HFFc6 (cell line): ENCODE measurements at places on chromosomes 1 and 21.

DNA sequence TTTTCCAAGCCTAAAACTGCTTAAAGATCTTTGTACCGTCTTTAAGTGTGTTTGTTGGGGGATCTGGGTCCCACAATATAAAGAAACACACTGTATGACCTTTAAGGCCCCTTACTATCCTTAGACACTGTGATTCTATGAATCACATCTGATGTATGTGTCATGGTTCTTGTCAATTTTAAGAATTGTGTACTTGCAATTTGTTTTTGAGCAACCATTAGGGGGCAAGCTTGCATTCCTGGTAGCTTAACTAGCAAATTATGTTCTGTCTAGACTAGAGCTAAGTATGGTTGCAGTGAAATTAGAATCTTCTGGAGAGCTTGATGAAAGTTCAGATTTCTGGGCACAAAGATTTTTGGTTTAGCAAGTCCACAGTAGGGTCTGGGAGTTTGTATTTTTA is 219.5 kb downstream of the TPR start:
- peak; percentile 75 for DNase-seq

- DNase-seq: no peak
These were observed 93.5 kb downstream of the AKT3 start for GRCh38 chr1:243756529-243756928.

DNA sequence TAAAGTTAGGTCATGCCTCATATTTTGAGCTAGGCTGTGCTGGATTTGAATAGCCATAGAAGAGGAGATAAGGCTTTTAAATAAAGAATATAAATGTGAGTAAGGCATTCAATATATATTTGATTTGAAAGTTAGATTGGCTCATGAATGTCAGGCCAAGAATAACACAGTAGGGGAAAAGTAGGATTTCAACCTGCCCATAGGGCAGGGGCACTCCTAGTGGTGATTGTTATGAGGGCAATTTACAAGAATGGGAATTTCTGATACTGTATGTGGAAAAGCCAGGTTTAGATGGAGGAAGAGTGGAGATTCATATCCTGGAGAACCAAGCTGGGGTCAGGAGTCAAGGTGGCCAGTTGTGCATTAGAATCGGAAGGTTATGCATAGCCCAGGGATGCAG is 74.9 kb downstream of the DNAH14 start:
- no peak for DNase-seq

GRCh38 chr1:16986962-16987361 is 6.5 kb upstream of the MFAP2 start:
- no peak for DNase-seq

- DNase-seq: no peak
These were observed 22.4 kb downstream of the PTAFR start for GRCh38 chr1:28154078-28154594.

DNA sequence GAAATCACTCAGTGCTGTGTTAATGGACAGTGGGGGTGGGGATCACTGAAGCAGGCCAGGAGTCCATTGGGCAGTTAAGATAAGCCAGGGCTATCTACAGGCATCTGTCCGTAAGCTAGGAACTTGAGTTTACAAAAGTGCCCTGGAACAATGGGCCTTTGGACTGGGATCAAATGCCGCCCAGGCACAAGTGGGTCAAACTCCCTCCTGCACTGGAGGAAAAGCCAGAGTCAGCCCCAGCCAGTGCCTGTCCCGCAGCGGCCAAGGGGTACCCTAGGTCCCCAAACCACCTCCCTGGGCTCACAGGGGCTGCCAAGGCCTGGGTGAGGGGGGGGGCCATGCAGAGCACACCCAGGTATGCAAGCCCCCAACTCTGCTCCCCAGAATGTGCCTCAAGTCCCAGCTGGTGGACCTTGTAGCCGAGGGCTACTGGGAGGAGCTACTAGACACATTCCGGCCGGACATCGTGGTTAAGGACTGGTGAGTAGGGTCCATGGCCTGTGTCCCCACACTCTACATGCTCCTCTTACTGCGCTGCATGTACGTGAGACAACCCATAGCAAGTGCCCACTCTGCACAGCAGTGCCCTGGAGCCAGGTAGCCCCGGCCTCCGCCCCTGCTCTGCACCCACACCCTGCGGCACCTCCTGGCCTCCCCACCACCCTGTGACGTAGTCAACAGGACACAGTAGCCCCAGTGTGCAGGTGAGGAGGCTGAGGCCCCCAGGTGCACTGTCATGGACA is 7.7 kb downstream of the FBXO6 start:
- DNase-seq: no peak

DNA sequence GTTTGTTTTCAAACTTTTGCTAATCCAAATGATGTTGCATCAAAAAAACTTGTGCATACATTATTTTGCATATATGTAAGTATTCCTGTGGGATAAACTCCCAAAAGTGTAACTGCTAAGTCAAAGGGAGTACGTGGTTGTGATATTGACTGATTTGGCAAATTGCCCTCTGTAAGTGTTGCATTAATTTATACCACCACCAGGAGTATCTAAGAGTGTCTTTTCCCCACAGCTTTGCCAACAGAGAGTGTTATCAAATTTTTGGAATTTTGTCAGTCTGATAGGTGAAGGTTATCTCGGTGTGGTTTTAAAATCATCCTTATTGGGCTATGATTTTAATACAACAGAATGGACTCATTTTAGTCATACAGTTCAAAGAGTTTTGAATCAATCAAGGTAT is 30.1 kb upstream of the PARP1 start:
- peak; percentile 13 for DNase-seq

DNA sequence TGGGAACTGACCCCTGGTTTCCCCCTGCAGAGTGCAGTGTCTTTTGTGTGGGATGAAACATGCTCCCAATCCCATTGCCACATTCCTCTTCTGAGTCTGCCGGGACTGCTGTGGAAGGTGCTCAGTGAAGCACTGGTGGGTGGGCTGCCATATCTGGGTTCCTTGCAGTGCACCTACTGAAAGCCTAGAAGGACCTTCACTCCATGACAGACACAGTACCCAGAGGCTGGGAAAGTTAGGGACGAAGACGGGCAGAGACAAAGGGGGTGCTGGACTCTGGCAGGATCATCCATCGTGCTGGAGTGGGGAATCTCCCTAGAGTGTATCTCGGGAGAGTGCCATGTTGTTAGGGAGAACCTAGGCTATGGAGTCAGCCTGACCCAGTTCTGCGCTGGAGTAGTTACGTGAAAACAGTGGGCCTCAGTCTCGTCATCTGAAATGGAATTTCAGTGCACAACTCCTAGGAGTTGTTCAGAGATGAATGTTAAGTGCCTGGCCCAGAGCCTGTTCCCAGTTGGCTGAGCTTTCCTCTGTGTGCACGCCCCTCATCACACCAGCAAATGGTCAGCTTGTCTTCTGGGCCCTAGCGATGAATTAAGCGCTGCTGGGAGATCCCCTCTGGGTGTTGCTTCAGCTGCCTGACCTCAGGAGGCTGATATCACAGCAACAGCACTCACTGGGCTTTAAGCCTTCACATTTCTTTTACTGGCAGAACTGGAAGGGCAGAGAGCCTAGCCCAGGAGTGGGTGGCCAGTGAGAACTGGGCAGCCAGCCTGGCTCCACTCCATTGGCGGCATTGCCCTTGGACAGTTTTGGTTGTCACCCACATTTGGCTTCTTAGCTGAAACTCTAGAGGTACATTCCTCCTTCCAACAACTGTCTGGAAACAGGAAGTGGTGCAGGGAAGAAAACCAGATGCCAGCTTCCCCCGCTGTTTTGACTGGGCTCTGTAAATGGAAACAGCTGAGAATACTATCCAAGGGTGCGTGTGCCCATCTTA is 479.8 kb upstream of the VAMP3 start:
- no peak for DNase-seq

- peak; percentile 30 for DNase-seq
These were observed 26.1 kb downstream of the CACNA1S start for GRCh38 chr1:201085902-201086735.

DNA sequence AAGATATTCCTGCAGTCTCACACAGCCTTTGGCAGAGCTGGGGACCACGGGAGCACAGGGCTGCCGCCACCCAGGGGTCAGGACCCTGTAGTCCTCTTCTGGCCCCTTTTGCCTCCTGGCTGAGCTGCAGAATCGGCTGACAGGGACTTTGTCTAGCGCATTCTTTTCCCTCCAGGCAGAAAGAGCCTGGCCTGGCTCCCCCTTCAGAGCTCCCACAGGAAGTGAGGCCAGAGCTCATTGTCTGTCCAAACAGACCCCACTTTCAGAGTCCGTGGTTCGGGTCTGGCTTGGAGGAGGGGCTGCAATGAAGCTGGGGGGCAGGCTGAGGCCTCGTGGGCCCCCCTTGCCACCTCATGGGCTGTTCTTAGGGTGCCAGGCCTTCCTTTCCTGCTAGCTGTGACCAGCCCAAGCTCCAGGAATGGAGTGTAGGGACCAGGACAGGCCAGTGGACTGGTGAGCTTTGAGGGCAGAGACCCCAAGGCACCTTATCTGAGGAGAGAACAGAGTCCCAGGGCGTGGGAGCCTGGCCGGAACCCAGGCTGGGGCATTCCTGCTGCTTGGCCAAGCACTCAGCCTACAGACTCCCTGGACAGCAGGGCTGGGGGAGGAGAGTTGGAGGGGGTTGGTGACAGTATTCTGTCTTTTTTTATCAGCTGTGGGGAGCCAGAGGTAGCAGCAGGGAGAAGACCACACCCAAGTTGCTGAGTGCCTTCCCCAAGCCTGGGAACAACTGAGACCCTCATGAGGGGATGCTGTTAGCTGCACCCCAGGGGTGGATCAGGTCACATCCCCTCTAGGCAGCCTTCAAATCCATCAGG is 4.7 kb downstream of the CELSR2 start:
- DNase-seq: no peak

- no peak for DNase-seq
These were observed 10.5 kb upstream of the SPEN start for GRCh38 chr1:15836772-15837669.

- DNase-seq: peak; percentile 90
These were observed 43.5 kb downstream of the ALPL start for GRCh38 chr1:21552715-21553114.

DNA sequence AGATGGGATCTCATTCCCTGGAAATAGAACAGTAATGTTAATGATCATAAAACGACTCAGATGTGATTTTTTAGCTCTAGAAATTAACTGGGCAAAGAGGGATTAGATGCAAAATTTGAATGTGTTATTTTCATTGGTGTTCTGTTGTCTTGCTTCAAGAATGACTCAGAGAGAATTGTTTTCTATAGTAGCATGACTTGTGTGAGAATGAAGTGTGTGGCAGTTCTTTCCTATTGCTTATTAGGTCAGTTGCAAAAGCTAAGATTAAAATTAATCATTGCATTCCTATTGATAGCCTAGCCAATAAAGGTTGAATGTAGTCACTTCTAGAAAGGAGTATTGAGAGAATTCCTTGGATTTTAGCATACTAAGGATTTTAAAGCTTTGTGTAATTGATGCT is 22.9 kb downstream of the SPEN start:
- DNase-seq: peak; percentile 29

DNA sequence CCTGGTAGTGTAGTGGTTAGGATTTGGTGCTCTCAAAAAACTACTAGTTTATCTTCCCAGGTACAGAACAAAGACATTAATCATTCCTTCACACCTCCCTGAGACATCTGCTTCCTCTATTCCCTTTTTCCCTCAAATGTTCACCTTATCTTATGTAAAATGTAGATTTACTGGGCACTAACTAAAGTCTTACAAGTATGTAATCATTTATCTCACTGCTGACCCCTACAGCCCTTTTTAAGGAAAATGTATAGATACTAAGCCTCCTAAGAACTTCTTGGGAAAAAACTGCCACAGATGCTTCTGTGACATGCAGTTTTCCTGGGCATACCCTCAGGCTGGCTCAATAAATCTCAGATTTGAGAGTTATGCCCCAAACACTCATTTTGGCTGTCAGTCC is 50.8 kb upstream of the NEK7 start:
- DNase-seq: no peak

- DNase-seq: no peak
These were observed 373.4 kb downstream of the LMX1A start for GRCh38 chr1:164983023-164983650.

DNA sequence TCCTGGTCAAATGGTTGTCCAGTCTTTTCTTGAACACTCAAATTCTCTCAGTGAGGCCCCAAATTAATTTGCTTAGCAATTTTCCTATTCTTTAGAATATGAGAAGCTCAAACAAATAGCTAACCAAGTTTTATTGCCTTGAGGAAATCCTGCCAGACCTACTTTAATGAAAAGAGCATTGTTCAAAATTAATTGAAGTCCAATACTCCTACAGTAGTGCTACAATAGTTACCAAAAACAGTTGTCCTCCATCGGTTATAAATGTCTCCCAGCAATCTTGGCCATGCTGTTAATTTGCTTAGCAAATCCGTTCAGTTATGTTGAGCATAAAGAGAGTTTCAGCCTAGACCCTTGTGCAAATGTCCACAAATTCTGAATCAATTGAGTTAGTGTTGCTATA is 112.9 kb downstream of the MAB21L3 start:
- no peak for DNase-seq

- no peak for DNase-seq
These were observed 3.7 kb downstream of the AKR7A3 start for GRCh38 chr1:19284881-19285280.

GRCh38 chr1:97943354-97943753 is 22.5 kb upstream of the DPYD start:
- DNase-seq: peak; percentile 83

DNA sequence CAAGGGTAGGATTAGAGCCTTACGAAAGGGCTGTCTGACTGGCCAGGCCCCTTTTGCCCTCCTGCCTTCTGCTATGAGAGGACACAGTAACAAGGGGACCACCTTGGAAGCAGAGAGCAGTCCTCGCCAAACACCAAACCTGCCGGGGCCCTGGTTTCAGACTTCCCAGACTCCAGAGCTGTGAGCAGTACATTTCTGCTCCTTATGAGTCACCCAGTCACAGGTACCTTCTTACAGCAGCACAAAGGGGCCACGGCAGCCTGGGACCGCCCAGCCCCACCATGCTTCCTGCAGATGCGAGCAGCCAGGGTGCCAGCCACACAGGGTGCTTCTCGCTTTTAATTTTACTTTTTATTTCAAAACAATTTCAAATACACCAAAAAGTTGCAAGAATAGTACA is 17.2 kb upstream of the POFUT2 start:
- no peak for DNase-seq

- DNase-seq: no peak
These were observed 66.4 kb downstream of the BEND5 start for GRCh38 chr1:48710318-48710717.
